ENCODE measurements at places on chromosomes 6 and 20.

GRCh38 chr6:105935416-105935815 is 150.7 kb upstream of the PRDM1 start:
- no peak for DNase-seq

DNA sequence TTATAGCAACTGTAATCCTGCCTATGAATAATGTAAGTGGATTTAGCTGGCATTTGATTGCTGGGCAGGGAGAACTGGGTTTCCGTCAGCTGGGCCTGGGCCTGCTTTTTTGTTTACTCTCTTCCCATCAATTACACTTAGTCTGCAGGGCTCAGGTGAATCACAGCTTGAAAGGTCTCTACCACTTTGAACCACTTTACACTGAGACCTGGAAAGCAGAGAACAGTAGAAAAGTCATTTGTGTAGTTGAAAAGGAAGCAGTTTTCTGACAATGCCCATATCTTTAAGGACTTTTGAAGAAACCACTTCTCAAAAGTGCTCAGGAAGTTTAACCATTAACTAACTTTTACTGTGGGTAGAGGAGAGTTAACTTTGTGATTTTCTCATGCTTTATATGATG is 315.4 kb upstream of the SASH1 start:
- peak; percentile 76 for DNase-seq

DNA sequence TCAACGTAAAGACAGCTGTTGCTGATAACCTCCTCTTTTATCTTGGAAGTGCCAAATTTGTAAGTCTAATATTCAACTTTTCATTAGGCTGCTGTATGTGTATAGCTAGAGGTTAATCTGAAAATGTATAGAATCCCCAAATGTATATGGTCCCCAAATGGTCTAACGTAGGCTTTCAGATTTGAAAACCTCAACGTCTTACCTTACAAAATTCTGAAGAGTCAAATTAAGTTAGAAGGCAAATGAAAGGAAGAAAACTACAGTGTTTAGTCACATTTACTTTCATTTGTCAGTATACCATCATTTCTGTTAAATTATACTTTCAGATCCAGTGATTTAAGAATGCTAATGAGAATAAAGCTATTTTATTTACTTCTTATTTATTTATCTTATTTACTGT is 256.9 kb downstream of the ARHGAP18 start:
- no peak for DNase-seq

DNA sequence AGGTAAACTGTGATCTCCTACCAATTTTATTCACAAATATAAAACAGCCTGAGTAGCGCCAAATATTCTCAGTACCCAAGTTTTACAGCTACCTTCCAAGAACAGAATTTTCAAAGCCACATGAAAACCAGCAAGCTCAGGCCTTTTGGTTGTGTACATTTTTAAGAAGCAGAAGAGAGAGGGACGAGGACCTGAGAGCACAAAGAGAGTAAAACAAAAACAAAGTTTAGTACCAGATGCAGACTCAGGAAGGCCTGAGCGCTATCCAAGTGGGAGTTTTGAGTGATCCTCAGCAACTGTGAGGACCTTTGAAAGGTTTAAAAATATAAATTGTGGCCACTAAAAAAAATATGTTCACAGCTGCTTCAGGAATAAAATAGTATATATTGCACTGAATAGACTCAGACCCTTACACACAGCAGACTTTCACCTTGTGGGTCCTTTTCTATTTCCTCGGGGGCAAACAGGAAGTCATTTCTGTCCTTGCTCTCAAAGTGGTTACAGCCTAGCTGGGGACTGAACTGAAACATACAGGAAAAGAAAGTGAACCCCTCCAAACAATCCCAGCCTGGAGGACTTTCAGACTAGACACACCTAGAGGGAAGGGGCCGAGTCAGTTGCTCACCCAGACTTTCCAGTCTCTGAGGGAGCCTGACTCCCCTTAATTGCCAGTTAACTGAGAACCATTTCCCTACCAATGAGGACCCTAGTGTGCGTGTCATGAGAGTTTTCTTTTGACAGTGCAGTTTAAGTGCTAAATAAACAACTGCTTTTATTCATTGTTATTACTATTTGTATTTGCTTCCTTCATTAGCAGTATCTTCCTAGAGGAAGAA is 48.5 kb upstream of the NT5E start:
- no peak for DNase-seq

DNA sequence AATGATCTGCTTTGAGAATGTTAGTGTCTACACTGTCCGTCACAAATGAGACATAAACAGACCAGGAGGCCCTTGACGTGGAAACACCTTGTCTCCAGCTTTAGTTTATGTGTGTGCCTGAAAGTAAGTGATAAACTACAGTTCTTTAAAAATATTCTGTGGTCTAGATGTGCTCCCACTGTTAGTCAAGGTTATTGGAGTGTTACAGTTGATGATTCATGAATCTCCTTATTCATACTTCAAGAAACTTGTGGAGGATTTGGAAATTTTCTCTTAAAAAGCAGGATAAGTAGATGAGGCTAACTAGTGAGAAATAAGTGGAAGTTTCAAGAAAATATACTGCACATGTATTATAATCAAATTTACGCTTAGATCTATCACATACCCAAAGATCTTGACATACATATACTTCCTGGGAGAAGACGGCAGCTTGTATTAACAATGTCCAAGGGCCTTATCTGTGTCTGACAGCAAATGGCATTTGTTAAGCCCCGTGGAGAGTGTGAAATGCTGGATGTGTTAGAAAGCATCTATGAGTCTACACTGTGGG is 90.5 kb upstream of the MBOAT1 start:
- DNase-seq = peak; percentile 12

DNA sequence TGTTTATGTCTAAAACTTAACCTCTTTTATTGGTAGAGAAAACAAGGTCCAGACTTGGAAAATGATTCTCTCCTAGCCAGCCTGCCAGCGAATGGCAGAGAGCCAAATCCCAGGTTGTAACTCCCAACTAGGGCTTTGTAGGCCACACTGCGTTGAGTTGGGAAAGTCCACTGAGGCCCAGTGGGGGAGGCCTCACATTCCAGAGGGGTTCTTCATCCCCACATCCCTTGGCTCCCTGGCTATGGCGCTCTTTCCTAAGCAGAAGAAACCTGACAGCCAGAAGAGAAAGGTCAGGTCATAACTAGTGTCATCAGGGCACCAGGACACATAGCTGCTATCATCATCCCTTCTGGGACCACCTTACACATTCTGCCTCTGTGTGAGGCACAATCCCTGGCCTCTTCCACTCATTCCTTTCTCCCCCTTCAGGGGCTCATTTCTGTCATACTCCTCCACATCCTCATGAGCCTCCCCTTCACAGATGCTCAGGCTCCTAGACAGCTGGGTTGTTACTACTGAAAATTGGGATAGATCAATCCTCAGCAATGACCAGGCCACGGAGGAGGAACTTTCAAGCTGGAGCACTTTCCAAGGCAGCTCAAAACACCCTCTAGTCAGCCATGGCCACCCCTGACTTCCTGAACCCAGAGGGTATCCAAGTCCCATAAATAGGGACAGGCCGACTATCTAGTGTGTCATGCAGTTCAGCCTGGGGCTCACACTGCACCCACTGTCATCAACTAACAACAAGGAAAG is 48.6 kb downstream of the TCP11 start:
- peak; percentile 25 for DNase-seq

DNA sequence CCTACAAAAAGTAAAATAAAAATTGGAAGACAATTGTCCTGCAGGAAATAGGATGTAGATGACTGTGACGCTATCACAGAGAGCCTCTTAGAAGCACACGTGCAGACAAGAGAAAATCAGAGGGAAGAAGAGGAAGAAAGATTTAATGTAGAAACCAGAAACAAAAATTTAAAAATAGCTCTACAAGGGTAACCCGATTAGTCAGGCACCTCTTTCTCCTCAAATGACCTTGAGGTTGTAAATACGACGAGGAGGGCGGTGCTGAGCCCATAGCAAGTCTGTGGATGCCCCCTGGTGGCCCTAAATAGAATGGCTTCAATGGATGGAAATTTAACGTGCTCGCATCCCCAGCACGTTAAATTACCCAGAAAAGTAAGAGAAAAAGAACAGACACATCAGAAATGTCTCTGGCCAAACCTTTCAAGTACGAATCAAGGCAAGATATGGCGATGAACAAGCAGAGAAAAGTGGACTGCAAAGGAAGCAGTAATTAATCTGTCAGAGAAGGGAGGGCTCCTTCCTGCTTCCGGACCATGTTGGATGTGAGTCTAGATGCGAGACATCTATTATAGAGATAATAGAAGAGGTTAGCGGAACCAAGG is 4.2 kb upstream of the PRPH2 start:
- peak; percentile 69 for DNase-seq

DNA sequence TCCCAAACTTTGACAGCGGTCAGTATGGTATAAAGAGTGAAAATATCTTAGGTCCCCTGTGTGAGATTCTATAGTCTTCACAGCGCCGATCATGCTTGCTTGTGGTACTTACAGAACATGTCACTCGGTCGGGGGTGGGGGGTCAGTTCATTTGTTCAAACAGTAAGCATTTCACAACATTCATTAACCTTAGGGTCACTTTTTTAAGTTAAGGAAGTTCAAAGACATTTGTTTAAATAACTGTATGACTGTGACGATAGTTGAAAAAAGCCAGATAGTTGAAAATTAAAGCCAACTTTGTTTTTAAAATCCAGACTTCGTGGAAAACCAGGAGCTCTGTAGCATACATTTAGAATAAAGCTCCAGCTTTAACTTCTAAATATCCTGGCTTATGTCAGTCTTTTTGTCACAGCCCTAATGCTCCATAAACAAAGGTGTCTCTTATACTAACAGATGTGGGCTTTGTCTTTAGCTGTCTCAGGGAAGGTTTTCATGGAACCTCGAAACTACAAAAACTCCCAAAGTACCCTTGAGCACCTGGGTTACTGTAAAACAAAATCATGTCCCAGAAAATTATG is 57.9 kb upstream of the PHACTR2 start:
- DNase-seq = no peak

GRCh38 chr20:53891306-53891894 is 179.0 kb downstream of the BCAS1 start:
- peak; percentile 30 for DNase-seq

- DNase-seq = peak; percentile 55
Measured at GRCh38 chr20:38692436-38693411, 31.6 kb upstream of the SLC32A1 start.

GRCh38 chr6:72032086-72032485 is 145.7 kb downstream of the RIMS1 start:
- peak; percentile 94 for DNase-seq

GRCh38 chr6:79571030-79571367 is 33.8 kb upstream of the LCA5 start:
- no peak for DNase-seq

DNA sequence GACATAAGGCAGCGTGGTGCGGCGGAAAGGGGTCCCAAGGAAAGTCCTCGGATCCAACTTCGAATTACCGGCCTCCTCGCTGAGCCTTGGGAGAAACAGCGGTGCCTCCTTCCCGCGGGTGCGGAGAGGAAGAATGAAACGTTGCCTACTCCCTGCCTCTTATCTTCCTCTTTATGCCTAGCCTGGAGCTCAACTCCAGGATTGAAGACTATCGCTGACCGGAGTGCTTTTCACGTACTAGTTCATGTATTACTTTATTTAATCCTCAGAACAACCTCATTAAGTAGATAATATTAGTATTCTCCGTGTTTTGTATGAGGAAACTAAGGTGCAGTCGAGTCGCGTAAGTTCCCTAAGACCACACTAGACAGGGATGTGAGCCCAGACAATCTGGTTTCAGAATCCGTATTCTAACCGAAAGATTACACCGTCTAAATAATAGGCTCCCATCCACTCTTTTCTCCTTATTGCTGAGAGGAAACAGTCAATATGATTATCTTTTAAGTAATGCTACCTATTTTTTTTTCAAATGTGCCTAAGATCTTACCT is 793 bp upstream of the PDSS2 start:
- DNase-seq = peak; percentile 6

DNA sequence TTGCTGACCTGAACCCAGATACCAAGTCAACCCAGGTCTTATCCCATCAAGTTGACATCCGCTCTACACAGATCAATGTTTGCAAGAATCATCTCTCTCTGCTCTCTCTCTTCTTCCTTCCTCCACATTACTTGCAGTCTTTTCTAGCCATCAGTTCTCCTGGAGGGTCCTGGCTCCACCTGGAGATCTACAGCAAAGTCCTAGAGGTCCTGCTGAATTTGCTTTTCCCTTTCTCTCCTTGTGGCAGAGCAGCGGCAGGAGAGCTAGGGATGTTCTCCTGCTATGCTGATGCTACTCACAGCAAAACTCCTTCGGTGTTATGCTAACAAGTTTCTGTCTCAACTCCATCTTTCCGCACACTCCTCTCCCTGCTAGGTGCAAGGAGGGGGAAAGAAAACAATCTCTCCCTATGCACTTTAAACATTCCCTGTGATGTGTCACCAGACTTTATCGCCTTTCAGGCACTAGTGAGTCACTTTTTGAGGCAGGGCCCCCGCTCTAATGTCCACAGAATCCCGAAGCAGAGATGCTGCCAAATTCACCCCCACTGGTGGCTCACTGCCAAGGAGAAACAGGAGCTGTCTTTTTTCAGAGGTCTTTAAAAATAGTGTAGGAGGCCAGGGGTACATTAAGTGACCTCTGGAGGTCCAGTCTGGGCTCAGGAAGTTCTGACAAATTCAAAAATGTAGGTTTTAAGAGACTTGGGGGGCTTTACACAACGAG is 62.6 kb downstream of the FAM50B start:
- DNase-seq = peak; percentile 87

DNA sequence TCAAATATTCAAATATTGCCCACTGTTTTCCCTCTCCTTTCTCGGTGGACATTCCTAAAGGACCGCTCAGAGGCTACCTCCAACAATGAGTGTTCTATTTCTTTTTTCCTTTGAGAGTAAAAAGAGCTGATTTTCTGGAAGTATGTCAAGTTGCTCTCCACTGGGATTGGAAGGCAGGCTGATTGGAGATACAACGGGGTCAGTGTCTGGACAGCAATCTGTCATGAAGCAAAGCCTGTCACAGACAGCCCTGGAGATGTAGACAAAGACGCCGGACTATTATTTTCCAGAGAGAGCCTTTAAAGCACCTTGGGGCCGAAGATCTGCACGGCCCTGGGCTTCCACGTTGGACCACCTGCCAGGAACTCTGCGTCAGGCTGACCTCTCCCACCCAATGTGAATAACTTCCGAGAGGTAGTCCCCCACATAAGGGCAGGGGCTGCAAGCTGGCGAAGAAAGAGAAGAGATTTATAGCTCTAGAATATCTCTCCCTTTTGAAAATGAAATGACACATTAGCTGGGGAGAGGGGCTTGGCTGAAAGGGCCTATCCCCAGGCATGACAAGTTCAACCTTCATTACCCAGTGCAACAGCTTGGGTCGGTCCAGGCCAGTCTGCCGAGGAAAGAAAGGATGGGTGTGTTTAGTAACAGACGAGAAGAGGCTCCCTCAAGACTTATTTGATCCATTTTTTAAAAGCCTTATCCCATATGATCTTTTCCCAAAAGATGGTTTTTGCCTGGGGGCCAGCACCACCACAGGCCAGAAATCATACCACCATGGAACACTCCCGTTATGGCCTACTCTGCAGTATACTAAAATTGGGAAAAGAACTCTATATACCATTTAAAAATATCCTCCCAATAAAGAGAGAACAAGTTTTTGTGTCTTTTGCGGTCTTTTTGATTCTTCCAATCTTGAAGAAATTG is 131.1 kb downstream of the OLIG3 start:
- no peak for DNase-seq

GRCh38 chr6:25229671-25230321 is 49.4 kb upstream of the CARMIL1 start:
- DNase-seq = peak; percentile 48
